ENCODE measurements at places on chromosomes 4 and X.

- no peak for DNase-seq
These were observed 39.2 kb downstream of the RAB40AL start for GRCh38 chrX:102976286-102976685.

GRCh38 chr4:128385683-128386304, 98.2 kb upstream of the PGRMC2 start:
- no peak for DNase-seq

DNA sequence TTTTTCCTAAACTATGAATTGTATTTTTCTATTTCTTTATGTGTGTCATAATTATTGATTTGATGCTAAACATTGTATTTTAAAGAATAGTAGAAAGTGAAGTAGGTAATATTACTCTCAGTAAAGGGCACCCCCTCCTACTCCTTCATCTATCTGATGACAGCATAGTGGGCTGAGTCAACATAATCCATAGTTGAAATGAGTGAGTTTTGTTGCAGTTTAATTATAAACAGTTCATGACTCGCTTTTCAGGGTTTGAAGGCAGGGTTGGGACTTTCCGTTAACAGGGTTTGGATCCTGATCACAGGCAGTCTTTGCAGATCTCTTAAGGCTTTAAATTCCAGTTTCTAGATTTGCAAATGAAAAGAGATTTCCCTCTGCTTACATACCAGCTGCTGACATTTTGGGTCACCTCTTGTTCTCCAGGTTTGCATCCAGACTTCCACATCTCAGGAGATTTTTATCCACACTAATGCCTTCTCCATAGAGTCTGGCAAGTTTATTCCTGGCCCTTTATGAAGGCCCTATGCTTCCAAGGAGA, 54.0 kb upstream of the TACR3 start:
- DNase-seq, result no peak

- DNase-seq, result no peak
These were observed 33.2 kb downstream of the CEP44 start for GRCh38 chr4:174316954-174317353.

DNA sequence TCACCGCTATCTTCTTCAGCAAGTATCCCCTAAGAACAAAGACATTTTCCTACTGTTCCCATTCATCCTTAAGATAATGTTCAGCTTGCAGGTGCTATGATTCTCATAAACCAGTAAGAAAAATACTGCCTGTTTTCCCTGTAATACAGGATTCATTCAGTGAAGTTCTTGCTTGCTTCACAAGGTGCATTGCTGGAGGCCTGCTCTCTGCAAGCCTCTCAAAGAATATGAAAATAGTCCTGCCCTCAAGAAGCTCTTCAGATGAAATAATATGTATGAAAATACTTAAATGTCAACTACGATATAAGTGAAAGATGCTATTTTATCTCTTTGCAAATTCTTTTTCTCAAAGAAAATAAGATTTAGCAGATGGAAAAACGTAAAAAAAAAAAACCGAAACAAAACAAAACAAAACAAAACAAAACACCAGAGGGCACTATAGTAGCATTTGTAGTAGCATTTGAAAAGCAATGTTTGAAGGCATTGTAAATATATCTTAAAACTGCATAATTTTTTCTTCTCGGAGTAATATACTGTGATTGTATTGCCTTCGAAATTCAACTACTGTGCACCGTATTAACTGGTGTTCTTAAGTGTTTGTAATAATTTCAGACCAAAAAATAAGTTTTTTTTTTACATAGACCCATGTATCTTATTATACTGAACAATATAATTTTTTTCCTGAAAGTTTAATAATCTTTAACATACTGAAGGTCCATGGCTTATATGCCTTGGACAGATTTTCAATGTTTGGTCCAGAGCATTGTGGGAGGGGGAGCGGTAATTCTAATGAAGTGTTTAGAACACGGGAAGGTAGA, 26.0 kb downstream of the ADH4 start:
- DNase-seq, result no peak
